ENCODE measurements at places on chromosomes 2 and 18.

- DNase-seq: no peak
These were observed 47.0 kb downstream of the MTCL1 start for GRCh38 chr18:8752329-8752728.

- no peak for DNase-seq
These were observed 116.4 kb downstream of the CHN1 start for GRCh38 chr2:174888646-174889271.

GRCh38 chr18:24930971-24931370 lies 421.0 kb downstream of the ZNF521 start:
- DNase-seq: no peak

- no peak for DNase-seq
These were observed 33.1 kb downstream of the NGEF start for GRCh38 chr2:232979871-232980461.

- no peak for DNase-seq
These were observed 12.0 kb downstream of the RUFY4 start for GRCh38 chr2:218081063-218081462.

GRCh38 chr18:32742579-32742978 lies 30.2 kb downstream of the KLHL14 start:
- no peak for DNase-seq

GRCh38 chr2:98737848-98738247 lies 6.9 kb upstream of the MGAT4A start:
- DNase-seq: no peak

DNA sequence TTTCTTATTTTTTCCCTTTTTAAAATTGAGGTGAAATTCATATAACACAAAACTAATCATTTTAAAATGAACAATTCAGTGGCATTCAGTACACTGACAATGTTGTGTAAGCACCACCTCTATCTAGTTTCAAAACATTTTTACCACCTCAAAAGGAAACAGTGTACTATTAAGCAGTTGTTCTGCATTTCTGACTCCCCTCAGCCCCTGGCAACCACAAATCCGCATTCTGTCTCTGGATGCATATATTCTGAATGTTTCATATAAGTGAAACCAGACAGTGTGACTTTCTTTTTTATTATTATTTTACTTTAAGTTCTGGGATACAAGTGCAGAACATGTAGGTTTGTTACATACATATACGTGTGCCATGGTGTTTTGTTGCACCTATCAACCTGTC lies 19.2 kb upstream of the TANK start:
- no peak for DNase-seq

DNA sequence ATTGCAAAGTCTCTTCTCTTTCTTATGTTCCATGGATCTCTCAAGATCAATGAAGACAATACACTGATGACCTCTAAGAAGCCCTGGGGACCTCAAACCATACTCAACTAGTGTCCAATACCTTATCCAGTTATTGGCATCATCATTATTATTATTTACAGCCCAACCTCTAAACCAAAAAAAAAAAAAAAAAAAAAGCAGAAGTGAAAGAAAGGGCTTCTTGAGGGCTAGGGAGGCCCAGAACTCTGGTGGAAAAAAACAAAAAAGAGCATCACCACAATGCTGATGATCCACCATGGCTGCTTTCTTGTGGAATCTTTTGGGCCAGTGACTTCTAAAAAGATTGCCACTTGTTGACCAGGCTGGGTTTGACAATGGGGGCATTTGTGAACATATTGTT lies 324.9 kb downstream of the LPIN1 start:
- DNase-seq: no peak

DNA sequence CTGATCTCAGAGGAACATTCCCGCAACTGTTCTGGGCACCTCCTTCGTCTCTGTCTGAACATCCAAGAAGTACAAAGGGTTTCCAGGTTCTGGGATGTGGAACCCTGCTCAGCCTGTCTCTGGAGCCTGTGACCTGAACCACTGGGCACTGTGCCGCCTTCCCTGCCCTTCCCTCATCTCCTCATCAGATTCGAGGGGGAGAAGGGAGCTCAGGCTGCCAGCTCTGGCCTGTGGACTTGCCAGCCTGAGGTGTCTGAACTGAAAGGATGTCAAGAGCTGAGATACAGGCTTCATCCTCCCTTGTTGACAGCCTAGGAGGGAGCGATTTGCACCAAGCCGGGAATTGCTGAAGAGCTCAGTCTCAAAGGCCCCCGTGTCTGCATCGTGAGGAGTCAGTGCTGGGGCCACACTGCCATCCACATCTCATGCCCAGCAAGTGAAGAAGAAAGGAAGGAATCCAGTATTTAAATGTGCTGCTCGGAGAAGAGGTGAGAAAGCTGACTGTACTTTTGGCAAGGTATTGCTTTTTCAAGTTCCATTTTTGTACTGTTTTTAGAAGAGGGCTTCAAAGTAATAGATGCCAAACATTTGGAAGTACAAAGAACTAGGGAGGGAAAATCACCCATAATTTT lies 12.6 kb downstream of the NEU2 start:
- DNase-seq: no peak

DNA sequence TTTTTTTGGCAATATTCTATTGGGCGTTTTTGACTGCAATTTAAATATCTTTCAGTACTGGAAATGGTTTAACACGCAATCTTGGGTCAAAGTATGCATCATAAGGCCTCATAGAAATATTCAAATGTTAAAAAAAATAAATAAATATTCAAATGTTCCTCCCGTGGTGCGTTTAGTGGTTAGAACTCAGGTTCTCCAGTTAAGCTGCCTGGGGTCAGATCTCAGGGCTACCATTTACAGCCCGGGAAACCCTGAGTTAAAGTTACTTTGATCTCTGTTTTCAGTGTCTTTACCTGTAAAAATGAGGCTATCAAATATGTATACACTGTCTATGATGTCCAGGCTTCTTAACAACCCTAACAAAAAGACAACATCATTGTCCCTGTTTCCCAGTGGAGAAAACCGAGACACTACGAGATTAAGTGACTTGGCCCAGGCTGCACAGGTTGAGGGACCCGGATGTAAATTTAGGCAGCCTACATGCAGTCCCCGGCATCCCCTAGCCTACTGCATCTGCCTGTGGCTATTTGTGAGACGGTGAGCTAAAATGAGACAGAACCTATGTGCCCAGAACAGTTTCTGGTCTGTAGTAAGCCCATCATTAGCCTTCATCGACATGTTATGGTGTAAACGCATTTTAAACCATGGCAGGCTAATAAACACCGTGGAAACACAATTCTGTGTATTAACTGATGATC lies 1.7 kb downstream of the FHL2 start:
- no peak for DNase-seq

DNA sequence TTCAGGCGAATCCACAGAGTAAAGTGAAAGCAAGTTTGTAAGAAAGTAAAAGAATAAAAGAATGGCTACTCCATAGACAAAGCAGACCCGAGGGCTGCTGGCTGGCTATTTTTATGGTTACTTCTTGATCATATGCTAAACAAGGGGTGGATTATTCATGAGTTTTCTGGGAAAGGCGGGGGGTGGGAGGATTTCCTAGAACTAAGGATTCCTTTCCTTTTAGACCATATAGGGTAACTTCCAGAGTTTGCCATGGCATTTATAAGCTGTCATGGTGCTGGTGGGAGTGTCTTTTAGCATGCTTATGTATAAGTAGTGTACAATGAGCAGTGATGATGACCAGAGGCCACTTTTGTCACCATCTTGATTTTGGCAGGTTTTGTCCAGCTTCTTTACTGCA lies 59.8 kb downstream of the SLC4A3 start:
- no peak for DNase-seq

DNA sequence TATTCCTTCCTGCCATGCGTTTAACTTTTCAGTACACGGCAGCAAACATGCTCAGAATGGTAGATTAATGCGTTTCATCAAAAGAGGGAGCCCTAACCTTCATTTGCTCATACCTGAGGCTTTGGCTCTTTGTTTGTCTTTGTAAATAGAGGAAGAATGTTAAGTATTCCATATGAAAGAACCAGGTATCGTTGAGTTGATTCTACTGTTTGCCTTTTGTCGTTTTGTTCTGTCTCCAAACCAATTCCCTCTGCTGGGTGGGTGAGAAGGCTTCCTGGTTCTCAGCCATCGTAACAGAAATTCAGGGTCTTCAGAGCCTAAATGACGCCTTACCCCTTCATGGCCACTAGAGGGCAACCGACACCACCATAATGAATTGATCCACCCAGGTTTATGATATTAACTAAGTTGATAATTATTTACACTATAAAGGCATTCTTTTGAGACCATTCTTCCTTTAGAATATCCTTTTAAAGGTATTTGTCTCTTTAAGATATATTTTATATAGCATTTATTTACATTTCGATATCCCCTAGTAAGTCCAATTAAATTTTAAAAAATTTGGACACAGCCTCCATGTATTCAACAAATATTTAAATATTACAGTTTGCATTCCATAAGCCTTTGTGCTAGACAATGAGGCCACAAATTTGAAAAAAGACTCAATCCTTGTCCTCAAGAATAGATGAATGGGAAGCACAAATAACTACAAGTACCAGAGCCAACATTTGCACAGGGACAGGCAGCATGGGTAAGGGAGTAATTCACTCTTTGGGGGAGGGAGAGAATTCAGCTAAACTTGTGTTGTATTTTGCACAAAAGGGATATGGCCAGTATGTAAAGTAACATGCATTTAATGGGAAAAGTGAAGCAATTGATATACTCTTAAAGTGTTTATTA lies 48.1 kb downstream of the TIMM21 start:
- DNase-seq: peak; percentile 38

DNA sequence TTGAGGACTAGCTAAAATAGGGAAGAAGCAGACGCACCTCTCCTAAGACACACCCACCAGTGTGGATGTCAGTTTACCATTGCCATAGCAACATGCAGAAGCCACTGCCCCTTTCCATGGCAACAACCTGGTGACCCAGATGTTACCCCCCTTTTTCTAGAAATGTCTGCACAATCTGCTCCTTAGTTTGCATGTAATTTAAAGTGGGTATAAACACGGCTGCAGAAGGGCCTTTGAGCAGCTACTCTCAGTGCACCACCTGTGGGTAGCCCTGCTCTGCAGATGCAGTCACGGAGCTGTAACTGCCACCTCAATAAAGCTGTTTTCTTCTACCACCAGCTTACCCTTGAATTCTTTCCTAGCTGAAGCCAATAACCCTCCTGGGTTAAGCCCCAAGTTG lies 87.1 kb downstream of the FBXO15 start:
- DNase-seq: no peak

- DNase-seq: no peak
These were observed 61.7 kb upstream of the EPC2 start for GRCh38 chr2:148582679-148583511.

GRCh38 chr2:226474131-226474530 lies 325.5 kb downstream of the IRS1 start:
- no peak for DNase-seq

- DNase-seq: peak; percentile 35
These were observed 89.9 kb downstream of the GLI2 start for GRCh38 chr2:120825370-120826259.

GRCh38 chr2:219453671-219454590 lies 19.3 kb downstream of the SPEG start:
- peak; percentile 96 for DNase-seq

- no peak for DNase-seq
These were observed 18.5 kb downstream of the PSTPIP2 start for GRCh38 chr18:46053368-46054095.

DNA sequence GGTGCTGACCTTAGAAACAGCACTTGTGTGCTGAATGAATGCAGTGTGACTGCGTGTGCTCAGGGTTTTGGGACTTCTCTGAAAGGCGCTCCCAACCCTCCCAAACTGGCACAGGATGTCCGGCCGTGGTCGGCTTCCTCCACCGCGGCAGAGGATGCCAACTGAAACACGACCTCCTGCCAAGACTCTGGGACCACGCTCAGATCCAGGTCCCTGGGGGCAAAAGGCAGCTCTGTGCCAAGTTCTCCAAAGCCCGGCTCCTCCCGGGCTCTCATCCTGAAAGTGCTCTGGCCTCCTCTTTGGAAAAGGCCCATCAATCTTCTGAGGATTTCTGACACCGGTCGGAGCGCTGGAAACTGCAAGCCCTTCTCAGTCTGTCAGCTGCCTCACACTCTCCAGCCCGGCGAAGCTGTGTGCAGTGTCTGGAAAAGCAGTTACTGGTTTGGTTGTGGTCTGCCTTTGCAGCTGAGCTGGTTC lies 32.3 kb upstream of the ZBTB7C start:
- DNase-seq: peak; percentile 96

GRCh38 chr2:208698114-208698513 lies 291.5 kb downstream of the PTH2R start:
- DNase-seq: no peak

DNA sequence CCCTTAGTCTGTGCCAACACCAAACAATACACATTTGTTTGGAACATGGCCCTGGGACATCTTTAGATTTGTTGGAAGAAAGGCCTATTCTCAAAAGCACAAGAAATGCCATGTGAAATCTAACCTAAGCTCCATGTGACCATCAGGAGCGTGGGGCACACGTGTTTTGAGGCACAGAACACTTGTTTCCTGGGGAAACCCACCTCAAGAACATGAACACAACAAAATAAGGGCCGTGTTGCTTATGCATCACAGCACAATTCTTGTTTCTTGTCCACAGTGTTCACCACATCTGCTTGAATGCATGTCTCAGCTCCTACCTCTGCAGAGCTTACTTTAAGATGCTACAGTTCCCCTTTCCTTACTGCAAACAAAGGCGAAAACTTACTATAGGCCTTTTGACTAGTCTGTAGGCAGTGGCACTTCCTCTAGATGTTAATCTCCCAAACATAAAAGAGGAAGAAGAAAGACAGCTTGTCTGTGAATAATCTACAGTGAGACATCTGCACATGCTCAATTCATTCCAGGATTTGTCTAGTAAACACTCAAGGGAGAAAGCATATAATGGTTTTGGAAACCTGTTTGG lies 165.0 kb downstream of the ANKRD44 start:
- DNase-seq: no peak

DNA sequence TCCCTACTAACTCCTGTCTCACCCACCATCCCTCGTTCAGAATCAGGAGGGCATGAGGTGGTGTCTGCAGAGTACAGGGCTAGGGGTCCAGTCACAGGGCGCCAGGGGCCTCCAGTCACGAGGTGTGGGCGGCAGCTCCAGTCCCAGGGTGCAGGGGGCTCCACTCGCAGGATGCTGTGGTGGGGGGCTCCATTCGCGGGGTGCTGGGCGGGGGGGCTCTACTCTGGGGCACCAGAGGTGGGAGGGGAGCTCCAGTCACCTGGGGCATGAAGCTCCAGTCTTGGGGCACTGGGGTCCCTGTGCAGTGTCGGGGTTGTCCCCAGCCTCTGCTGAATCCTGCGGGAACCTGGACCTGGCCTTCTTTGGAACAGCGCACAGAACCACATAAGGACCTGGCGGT lies 66.0 kb downstream of the EIPR1 start:
- no peak for DNase-seq

- no peak for DNase-seq
These were observed 13.8 kb downstream of the GRHL1 start for GRCh38 chr2:9965119-9965822.

DNA sequence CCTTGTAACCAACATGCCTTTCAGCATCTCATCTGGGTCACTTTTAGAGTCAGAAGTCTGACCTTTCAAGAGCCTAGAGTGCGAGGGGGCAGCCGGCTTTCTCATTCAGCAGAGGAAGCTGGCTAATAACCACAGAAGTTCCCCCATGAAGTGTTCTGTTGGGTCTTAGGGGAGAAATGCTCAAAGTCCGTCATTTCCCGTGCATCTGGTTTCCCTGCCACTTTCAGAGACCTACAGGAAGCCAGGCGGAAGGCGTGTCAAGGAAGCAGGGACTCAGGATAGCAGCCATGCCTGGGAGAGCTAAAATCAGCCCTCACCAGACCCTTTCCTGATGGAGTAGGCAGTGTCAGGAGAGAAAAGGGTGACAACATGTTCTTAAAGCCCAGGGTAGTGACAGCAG lies 301.8 kb upstream of the ID2 start:
- no peak for DNase-seq

GRCh38 chr2:201118121-201118960 lies 2.4 kb downstream of the CFLAR start:
- peak; percentile 71 for DNase-seq
